ENCODE measurements at places on chromosomes 13 and 19.
A peak's percentile ranks its signal among the peaks of the same experiment; 100 is the strongest.

- no peak for DNase-seq
These were observed 18.0 kb downstream of the ARHGAP35 start for GRCh38 chr19:46878613-46879375.

DNA sequence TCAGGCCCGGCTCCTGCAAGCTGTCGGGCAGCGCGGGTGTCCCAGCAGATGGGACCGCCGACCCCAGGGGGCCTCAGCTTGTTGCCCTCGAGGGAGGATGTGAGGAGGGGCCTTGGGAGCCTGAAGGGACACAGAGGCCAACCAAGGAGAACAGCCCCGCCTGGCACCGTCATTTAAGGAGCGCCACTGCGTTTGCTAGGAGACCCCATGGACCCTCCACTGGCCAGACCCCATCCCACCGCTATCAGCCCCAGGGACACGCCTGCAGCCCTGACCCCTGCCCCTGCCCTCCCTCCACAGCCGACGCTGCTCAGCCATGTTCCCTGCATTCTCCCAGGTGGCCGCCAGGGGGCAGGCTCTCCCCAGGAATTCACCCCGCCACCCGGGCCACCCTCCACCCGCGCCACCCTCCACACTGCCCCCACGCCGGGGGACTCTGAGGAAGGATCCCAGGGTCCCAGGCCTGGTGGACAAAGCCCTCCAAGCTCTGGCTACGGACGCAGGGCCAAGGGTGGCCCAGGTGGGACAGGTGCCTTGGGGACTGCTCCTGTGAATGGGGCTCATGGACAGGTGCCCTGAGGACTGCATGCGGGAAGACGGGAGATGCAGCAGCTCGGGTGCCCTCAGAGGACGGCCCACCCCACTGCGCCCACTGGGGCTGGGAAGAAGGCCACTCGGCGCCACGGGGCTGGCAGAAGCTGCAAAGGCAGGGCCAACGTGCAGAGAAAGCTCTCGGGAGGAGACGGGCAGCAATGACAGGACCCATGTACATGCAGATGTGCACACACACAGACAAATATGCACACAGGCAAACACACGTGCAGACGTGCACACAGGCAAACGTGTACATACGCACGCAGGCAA is 34.4 kb downstream of the PIP5K1C start:
- DNase-seq: peak; percentile 80

DNA sequence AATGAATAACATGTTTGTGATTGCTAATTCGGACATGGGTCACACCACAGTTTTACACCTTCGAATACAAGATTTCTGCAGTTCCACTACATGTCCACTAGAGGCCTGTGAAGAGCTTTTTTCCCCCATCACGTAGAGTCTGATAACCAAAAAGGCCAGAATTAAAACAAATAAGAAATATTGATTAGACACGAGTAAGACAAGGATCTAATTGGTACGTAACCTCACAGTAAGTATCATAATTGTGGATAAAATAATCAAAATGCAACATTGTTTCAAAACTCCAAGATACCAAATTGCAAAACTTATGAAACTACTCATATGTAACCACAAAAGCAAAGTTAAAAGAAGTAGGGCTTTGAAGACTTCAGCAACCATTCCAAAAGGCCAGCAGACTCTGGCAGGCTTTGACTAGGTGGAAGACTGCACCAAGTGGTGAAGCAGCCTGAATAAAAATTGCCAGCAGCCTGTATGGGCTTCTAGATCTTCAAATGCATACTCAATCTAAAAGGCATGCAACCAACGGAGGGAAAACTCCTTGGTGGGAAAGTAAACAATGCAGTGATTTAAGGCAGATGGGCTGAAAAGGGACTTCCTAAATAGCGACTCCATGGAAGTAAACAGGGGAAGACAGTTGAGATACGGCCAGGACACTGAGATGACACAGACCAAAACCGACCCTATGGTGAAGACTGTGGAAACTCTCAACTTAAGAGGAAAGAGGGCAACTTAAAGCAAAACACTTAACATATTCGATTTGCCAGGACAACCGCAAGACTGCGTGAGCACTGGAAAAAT is 56.7 kb downstream of the STARD13 start:
- peak; percentile 24 for DNase-seq

DNA sequence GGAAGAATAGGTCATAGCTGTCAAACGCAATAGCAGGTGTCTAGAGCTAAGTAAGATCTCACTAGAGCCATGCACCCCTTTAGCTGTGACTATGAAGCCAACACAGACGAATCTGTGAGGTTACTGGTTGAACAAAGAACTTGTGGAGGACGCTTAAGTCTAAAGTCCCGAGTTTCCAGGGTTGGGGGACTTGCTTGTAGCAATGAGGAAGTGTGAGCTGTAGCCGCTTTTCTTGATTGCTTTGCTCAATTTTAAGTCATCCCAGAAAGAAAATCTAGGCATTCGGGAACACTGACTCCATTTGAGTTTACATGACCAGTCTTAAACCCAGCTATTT is 1.6 kb downstream of the GPC5 start:
- no peak for DNase-seq

- no peak for DNase-seq
These were observed 2.9 kb upstream of the PTOV1 start for GRCh38 chr19:49847731-49848696.

DNA sequence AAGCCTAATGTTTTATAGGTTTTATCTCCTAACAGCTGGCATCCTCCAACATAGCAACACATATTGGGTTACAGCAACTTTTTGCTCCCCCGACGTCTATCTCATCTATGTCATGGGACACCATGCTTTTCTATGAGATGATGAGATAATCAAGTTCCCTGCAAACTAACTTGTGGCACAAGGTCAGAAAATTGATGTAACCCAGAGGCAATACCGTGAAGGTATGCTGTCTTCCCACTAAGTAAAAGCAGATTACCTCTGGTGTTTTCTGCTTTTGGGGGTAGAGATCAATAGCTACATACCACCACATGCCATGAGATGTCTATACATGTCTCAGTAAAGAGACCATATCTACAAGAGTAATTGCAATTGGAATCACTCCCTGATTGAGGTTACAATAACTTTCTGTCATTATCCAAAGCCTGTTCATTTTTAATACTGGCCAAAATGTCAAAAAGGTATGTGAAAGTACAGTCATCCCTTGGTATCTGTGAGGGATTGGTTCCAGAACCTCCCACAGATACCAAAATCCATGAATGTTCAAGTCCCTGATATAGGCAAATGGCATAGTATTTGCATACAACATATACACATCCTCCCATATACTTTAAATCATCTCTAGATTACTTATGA is 131.3 kb downstream of the CYSLTR2 start:
- no peak for DNase-seq

DNA sequence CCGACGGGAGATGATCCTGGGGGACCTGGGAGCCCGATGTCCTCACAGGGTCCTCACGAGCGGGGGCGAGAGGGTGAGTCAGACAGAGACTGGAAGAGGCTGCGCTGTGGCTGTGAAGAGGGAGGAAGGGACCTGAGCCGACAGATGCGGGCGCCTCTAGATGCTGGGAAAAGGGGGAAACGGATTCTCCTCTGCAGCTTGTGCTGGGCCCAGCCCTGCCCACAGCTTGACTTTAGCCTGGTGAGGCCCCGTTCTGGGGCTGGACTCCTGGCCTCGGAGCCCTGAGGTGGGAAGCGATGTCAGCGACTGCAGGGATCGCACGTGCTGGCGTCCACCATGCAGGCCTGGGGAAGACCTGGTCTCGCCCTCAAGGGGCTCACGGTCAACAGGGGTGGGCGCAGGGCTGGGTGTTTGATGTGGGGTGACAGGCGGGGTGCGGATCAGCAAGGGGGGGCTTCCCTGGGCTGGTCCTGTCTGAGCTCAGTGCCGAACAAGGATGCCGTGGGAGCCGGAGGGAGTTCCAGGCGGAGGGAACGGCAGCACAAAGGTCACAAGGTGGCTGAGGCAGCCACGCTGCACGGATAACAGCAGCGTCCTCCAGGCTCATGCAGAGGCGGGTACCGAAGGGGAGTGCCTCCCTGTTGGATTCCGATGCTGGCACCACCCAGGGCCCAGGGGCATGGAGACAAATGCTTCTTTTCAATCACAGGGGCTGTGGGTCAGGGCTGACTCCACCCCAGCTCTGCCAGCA is 31.8 kb downstream of the PIP5K1C start:
- DNase-seq: no peak

- DNase-seq: no peak
These were observed 5.3 kb upstream of the ZNF497 start for GRCh38 chr19:58367698-58368454.

GRCh38 chr13:109293166-109293565 is 493.2 kb downstream of the IRS2 start:
- DNase-seq: no peak

DNA sequence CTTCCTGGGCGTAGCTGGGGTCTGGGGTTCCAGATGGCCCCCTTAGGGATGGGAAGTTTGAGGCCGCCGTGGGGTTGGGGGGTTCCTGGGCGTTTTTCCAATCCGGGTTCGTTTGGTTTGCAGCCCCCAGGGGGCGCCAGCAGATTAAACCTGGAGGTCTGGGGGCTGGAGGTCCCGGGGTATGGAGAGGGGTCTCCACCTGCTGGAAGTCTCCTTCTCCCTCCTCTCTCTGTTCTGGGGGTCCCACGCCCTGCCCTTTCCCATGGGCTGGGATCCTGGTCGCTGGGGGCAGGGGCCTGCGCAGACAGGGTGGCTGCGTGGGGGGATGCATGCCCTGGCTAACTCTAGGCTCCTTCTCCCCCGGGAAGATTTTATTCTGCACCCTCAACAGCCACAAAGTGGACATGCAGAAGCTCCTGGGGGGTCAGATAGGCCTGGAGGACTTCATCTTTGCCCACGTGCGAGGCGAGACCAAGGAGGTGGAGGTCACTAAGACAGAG is 899 bp downstream of the GIPC3 start:
- DNase-seq: peak; percentile 34

DNA sequence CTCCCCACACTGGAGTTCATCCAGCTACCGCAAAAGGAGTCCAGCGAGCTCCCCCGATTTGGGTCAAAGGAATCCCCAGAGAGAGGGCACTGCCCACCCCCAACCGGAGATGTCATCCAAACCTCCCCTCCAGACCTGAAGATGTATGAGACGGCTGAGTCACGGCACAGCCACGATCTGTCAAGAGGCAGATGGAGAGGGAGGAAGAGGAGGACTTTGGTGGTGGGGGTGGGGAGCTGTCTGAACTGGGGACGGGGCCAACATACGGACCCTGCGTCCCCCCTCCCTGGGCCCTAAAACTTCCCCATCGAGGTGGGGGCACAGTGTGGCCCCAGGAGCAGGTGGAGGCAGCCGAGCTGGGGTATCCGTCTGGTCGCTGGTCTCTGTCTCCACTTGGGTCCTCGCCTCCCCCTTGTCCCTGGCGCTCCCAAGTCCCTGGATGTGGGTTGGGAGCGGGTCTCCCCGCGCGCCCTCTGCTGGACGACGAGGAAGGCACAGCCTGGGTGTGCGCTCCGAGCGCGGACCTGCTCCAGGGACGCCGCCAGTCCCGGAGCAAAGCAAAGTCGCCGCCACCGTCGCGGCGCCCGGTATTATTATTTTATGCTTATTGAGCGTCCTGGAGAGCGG is 3.8 kb downstream of the PDE4A start:
- peak; percentile 81 for DNase-seq

DNA sequence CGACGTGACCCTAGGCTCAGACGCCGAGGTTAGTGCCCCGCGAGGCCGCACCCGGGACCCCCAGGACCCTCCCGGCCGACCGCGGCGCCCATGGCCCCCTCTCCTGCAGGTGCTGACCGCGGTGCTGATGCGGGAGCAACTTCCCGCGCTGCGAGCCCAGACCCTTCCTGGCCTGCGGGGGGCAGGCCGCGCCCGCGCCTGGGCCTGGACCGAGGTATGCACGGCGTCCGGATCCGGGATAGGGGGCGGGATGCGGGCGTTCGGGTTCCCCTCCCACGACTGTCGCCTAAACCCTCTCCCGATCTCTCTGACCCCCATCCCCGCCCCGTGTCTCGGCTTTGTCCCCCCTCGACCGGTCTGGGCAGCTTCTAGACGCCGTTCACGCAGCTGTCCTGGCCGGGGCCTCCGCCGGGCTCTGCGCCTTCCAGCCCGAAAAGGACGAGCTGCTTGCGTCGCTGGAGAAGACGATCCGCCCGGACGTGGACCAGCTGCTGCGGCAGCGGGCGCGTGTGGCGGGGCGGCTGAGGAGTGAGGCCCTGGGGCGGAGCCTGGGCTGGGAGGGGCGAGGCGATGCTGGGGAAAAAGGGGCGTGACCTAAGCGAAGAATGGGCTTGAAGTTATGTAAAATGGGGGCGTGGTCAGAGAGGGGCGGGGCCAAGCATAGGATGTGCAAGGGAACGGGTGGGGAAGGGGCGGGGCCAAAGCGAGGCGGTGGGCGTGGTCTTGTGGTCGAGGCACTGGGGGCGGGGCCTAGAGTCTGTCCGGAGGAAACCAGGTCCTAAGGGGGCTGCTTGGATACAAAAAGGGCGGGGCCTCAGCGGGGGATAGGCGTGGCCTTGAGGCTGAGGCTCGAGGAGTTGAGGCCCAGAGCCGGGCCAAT is 16.0 kb upstream of the COLGALT1 start:
- DNase-seq: peak; percentile 97

DNA sequence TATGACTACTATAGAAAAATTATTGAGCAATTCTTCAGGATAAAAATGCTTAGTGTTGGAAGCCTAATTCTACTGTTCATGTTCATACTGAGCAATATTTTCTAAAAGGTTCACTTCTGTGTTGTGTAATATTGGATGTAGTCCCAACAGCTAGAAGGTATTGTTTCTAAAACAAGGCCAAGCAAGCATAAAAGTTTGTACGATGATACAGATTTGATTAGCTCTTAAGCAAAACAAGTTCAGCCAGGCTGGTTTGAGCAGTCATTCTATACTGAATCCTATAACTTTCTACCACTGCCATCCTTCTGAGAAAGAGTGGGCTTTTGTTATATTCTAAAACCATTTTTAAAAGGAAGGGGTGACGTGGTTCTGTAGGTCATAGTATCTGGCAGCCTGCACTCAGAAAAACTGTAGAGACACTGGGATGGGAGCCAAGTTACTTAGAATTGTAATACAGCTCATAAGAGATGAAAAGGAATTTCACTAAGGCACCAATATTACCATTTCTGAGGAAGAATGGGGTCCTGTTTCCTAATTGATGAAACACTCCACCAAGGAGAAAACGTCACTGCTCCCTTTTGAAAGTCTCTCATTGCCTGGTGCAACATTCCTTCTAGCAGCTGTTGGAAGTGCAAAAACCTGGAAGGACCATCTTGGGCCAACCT is 275.0 kb upstream of the DACH1 start:
- DNase-seq: no peak

- DNase-seq: peak; percentile 90
These were observed 540 bp upstream of the ZFP36 start for GRCh38 chr19:39405958-39406655.

DNA sequence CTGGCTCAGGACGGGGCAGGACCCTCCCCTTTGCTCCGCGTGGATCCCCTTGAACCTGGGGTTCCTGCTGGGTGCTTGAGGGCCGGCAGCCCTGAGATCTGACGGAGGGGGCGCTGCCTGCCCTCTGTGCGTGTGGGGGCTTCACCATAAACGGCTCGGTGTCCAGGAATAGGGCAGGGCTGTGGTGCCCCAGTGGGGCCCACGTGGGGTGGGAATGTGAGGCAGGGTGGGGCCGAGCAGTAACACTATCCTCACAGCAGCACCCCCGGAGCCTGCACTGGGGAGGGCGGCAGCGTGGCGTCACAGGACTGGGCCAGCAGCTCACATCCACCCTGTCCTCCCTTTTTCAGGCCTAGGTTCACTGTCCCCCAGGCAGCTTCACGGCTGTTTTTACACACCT is 38.0 kb downstream of the GAS6 start:
- DNase-seq: no peak

- no peak for DNase-seq
These were observed 167.1 kb downstream of the PCDH9 start for GRCh38 chr13:67063036-67063435.
